ENCODE measurements at places on chromosomes 3 and 15. TPM values are rescaled to one million over a fixed set of nuclear protein-coding genes. Genes with fewer than 3 reads are reported as not detected.
A peak's percentile ranks its signal among the peaks of the same experiment; 100 is the strongest.

GRCh38 chr15:66228807-66229735 is 24.5 kb downstream of the MEGF11 start:
- H3K27ac ChIP-seq: no peak overlapping the region
- H3K4me1 ChIP-seq: no peaks in the 10 kb centered on the region

- H3K4me1 ChIP-seq: peaks cover 32% of the 10 kb centered on the region
Observed at GRCh38 chr15:37015451-37015850, 84.9 kb downstream of the MEIS2 start.

Gene PPP1R14D
- not detected for total RNA-seq

DNA sequence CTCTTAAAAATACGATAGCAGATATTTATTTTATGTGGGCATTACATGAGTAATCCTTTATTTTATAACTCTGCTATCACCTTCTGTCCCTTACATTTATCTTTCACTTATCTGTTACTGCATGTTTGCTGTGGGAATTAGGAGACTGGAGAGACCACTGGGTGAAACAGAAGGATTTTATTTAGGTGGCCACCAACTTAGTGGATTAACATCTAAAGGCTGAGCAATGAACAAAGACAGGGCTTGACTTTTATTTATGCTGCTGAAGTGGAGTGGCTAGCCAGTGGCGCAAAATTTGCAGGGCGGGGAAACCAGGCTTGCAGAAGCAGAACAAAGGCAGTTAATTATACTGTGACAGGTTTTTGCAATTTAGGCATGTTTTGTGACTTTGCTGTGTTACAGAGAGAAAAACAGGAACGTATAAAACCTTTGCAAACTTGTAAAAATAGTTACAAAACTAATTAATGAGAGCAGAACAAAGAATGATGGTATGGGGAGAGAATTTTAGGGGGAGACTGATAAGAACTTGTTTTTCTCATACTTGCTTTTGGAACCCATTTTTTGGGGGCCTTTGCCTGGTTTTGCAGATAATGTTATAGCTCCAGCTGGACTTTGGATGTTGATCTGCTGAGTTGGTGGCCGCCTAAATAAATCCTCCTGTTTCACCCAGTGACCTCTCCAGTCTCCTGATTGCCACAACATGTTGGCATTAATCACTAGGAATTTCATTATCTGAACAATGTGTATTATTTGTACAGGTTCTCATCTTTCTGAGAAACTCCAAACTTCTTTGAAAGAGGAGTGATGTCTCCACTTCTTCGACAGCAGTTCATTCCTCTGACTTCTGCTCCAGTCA is 18.0 kb downstream of the KLHL24 start:
- peaks cover 10% of the 10 kb centered on the region for H3K4me1 ChIP-seq
- no peak overlapping the region for H3K27ac ChIP-seq

DNA sequence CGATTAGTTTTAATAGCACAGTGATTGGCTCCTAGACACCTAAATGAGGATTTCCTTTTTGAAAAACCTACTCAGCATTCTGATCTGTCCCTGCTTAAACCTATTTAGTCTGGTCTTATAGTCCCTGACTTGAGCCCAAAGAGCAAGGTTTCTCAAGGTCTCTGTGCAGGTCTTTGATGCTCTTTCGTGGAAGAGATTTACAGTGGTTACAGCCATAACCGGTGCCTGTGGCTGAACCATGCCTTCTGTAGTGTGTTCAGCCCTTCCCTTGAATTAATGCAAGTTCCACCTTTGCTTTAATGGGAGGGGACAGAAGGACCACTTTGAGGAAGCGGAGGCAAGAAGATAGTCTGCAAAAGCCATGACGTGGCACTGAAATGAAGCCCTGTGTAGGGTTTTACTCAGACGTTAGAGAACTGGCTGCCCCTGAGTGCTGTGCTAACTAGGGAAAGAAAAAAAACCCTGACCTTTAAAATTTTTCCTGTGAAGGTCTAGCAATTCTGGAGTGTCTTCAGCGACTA is 43.0 kb downstream of the ZBTB38 start:
- peak overlapping the region; percentile 97 for H3K27ac ChIP-seq
- no peaks in the 10 kb centered on the region for H3K27me3 ChIP-seq
- peak; percentile 45 for DNase-seq
- H3K36me3 ChIP-seq: peaks cover 28% of the 10 kb centered on the region

DNA sequence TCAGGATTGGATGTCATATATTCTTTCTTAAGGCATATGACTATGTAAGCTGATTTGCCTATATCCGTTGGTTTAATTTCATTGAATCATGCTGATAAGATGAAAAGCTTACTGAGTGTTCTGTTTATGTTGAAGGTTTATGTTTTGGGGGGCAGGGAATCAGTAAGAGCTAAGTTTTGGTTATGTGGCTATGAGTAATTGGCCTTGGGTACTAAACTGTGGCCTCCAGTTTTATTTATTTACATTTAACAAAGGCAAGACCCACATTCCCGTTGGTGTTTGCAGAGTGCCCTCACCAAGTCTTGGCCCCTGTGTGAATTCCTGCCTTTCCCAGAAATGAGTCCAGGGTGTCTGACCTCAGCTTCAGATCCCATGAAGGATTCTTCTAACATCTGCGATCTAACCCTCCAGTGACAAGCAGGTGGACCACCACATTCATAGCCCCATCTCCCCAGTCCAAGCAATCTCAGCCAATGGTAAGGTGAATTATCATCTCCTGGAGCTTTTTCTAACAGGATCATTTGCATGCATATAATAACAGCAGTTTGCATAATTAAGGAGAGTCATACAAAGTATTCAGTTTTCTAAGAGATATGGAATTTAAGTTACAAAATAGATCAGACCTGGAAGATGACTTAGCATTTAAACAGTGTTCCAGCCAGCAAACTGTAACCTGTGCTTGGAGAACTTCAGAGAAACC is 27.4 kb downstream of the GLDN start:
- no peaks in the 10 kb centered on the region for H3K27me3 ChIP-seq
- DNase-seq: no peak
- H3K27ac ChIP-seq: no peak overlapping the region

GRCh38 chr15:92970656-92971055 is 70.5 kb downstream of the CHD2 start:
- no peak overlapping the region for H3K4me3 ChIP-seq
- DNase-seq: no peak
- no peaks in the 10 kb centered on the region for H3K4me1 ChIP-seq
- no peaks in the 10 kb centered on the region for H3K27me3 ChIP-seq

- H3K4me1 ChIP-seq: peaks cover 3% of the 10 kb centered on the region
- DNase-seq: no peak
- H3K27me3 ChIP-seq: no peaks in the 10 kb centered on the region
- H3K36me3 ChIP-seq: no peaks in the 10 kb centered on the region
Observed at GRCh38 chr3:59320080-59320479, 270.3 kb upstream of the CFAP20DC start.

Gene EPHB1
- total RNA-seq: 2.1 TPM

DNA sequence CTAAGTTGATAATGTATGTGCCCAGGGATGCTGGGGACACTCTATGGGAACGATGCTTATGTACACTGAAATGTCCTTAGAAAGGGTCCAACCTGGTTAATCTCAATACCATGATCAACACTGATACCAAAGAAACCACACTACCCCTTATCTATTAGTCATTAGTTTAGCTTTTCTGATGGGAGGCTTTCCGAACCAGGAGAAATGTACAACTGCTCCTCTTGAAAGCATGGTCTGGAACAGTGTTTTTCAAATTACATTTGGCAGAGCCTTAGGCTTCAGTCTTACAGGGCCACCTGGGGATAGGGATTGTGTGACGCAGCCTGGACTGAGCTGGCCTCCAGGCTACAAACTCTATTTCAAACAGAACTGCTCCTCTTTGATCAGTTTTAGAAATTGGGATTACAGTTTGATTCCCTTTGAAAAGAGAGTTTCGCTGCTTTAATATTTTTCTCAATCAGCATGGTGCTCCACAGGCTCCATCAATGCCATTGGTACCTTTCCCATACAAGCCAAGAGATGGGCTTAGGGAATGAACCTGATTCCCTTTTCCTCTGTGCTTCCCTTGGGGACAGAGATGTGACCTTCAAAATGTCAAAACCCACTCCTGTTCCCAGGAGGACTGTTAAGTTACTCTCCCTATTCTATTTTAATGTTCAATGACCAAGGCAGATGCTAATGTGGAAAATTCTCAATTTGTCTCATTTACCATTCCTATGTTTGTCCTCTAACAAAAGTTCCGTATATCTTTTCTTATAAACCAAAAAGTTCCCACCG is 296.0 kb upstream of the ADAMTS9 start:
- no peak for DNase-seq
- H3K27me3 ChIP-seq: no peaks in the 10 kb centered on the region
- no peak overlapping the region for H3K27ac ChIP-seq
- H3K4me3 ChIP-seq: no peak overlapping the region
- H3K4me1 ChIP-seq: no peaks in the 10 kb centered on the region
- H3K36me3 ChIP-seq: no peaks in the 10 kb centered on the region

DNA sequence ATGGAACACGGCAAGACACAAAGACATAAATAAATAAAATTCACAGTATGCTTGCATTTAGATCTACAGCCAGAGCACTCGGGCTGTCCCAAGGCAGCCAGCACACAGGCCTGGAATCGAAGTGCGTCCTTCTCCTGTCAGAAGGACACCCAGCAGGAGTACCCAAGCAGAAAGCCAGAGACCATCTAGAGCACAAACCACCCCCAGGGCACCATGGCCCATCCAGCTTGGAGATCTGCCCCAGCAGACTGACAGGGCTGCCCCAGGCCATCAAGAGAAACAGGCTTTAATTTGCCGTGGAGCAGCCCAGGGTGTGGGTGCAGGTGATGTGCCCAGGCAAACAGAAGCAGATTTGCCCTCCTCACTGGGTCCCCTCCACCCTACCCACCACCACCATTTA is 7.8 kb upstream of the SPATA12 start:
- H3K27ac ChIP-seq: no peak overlapping the region
- no peak for DNase-seq
- peaks cover 12% of the 10 kb centered on the region for H3K4me1 ChIP-seq
- H3K4me3 ChIP-seq: no peak overlapping the region
- no peaks in the 10 kb centered on the region for H3K27me3 ChIP-seq

Data from lung (tissue), 17 donors.